Fibroblast of lung (primary cell): ENCODE measurements at places on chromosomes 2 and 18.

GRCh38 chr2:72457801-72458516, 310.3 kb upstream of the CYP26B1 start:
- peak; percentile 34 for DNase-seq

DNA sequence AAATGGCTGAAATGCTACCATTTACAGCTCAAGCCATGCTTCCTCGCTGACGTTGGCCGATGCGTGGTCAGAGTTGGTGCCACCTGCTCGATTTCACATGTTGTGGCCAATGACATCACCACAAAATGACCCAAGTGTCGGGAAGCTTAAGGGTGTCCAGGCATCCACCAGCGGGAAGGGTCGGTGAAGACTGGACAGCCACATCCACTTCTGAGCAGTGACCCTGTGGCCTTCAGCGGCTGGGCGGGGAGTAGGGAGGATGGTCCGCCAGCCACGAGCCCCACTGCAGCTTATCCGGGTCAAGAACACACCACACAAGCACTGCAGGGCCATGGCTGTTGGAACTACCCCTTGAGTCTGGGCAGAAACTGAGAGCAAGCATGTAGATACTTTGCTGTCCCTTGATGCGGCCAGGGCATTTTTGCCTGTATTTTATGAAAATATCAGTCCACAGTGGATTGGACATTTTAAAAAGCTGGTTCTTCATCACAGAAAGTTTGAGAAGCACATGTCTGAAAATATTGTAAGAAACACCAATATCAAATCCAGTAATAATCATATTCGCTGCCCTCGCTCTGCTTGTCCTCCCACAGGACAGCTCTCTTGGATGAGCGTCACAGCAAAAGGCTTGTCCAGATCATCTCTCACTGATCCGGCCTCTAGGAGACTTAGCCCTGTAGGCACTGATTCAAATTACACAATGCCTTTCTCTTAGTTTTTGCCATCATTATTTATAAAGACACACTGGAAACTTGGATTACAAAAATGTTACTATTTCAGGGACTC, 174.0 kb downstream of the TWIST2 start:
- no peak for DNase-seq

GRCh38 chr2:157182834-157183396, 74.6 kb upstream of the GALNT5 start:
- DNase-seq: peak; percentile 85

- DNase-seq: peak; percentile 87
These were observed 453.9 kb upstream of the TRIB2 start for GRCh38 chr2:12262681-12263436.

- DNase-seq: no peak
These were observed 565.1 kb downstream of the ARHGAP15 start for GRCh38 chr2:143694335-143694734.

GRCh38 chr18:55821219-55821618, 233.2 kb upstream of the TCF4 start:
- peak; percentile 31 for DNase-seq

GRCh38 chr18:73719611-73720010, 428.0 kb downstream of the FBXO15 start:
- no peak for DNase-seq

DNA sequence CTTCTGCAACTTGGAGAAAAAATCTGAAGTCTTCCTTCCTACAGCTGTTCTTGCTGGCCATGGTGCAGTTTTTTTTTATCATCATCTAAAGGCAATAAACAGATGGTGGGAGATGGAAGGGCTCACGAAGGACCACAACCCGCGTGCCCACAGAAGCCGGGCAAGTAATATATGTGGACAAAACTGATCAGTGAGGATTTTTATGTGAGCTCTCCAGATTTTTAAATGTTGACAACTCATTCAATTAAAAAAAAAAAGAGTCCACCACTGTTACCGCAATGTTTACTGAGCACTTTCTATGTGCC, 55.9 kb upstream of the CREB1 start:
- no peak for DNase-seq

GRCh38 chr2:78644854-78645253, 380.6 kb upstream of the REG3G start:
- DNase-seq: no peak
